Stimulated activated CD4-positive, alpha-beta T cell treated with anti-CD3 and anti-CD28 coated beads, Interleukin-4, amount 100 ng/mL, for 4 hours (primary cell): ENCODE measurements at places on chromosomes 16 and 17.

DNA sequence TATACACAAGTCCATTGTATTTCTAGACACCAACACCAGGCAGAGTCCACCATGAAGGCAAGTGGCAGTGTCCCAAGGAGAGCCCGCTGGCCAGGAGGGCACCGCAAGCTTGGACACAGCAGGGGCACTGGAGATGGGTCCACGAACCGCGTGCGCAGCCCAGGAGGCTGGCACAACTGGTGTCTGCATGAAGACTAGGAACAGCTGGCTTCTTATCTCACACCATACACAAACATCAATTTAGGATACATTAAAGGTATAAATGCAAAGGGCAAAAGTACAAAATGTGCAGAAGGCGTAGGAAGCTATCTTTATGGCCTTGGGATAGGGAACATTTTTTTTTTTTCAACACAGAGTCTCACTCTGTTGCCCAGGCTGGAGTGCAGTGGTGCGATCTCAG, 52.4 kb downstream of the ANKRD11 start:
- DNase-seq, result no peak

DNA sequence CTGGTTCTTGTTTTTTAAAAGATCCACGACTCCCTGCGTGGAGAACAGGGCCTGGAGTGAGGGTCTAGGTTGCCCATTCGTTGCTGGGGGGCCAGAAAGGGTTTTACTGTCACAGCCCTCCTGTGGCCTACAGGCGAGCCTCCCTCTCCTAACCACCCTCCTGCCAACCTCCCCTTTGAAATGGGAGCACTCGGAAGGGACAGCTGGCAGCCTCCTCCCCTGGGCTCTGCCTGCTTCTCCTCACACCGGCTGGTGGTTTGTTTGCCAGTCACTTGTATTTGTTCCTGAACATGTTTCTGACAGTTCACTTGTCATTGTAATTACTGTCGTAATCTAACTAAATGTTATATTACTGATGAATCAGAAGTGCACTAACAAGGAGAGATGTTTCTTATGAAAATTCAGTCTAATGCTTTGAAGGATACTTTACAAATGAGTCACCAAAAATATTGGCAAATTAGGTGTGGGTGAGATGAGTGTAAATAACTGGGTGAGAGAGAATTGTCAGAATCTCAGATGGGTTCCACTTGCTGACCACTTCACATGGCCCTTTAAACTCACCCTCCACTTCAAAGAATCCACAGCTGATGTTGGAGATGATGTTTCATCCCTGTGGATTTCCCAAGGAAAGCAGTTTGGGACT, 2.7 kb upstream of the SPPL2C start:
- no peak for DNase-seq

DNA sequence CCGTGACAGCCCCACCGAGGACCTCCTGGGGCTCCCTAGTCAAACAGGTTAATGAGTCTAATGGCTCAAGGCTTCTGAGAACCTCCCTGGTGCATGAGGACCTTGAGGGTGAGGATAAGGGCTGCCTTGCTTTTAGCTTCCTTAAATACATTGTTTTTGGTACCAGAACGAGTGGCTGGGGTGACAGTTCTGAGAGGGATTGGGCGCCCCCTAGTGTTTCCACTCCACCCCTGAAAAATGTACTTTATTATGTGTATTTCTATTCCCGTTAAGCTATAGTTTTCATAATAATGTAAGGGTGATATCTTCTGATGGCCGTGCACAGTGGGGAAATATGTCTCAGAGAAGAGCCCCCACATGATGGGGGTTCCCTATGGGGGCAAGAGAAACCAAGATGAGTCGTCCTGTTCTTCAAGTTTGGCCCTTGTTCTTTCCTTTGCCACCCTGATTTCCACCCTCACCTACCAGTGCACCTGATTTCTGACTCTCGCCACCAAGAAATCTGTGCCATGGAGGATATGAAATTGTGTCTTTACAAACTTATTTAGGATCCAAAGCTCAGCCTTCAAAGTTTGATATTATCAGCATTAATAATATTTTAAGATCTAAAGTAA, 14.5 kb upstream of the VWA3A start:
- DNase-seq, result peak; percentile 52

DNA sequence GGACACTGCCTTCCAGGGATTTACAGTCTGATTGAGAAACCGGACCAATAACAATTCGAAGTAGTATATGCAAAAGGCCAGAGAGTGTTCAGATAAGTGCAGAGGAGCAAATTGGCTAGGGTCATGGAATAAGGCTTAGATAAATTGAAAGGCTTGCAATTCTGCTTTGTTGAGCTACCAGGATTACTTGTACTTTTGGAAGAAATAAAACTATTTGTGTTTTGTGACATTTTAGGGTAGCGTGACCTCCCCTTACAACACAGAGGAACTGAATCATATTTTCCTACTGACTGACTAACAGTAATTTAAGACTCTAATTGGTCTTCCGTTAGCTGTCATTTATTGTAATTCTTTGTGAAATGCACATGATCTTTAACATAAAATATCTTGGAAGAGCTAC, 104.7 kb downstream of the PITPNC1 start:
- no peak for DNase-seq

- DNase-seq, result no peak
These were observed 28.9 kb downstream of the LITAF start for GRCh38 chr16:11557801-11558200.

DNA sequence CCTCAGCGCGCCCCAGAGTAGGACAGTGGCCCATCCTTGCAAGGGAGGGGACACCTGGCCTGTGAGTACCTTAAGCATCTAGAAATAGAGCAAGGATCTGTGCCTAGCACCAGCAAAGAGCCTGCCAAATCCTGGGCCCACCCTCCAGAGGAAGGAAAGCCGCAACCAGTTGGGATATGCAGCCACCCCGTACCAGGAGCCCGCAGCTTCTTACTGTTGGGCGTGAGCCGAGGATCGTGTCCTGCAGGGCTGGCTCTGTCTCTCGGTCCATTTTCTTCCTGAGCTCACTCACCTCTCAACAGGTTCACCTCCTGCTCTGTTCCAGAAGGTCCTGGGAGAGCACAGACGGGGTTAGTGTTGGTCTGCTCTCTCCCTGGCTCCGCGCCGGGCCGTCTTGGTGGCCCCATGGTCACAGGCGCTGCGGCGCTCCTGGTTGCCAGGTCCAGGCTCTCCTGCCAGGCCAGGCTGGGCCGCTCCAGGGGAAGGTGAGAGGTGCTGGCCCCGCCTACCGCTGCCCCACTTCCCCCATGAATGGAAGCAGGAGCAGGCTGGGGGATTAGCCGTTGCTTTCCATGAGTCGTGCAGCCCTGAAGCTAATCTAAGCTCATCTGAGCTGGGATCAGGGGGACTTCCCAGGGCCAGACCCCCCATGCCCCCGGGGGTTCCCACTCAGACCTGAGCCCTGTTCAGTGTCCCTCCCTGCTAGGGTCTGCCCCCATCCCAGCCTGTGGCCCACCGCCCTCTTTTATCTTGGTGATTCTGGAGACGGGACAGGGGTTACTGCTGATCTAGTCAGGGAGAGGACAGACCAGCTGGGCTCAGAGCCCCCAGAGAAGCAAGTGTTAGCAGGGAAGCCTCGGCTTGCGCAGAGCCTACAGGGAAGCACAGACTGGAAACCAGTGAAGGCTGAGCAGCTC, 12.7 kb downstream of the ENDOV start:
- DNase-seq, result no peak

GRCh38 chr17:7883781-7884386, 4.7 kb upstream of the CHD3 start:
- peak; percentile 41 for DNase-seq

DNA sequence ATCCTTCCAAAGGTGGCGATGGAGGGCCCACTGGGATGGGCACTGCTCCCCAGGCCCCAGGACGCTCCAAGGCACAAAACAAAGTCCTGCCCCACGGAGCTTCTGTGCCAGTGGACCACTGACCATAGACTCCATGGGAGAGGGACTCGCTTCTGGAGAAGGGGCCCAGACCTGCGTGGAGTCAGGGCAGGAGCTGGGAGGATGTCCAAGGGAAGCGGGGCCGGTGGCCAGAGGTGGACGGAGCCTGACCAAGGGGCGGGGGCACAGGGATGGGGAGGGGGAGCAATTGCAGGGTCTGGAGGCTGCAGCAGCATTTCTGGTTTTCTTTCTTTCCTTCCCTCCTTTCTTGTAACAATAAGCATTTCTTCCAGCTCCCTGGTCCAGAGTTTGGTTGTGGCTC, 14.1 kb downstream of the KCNJ12 start:
- no peak for DNase-seq

DNA sequence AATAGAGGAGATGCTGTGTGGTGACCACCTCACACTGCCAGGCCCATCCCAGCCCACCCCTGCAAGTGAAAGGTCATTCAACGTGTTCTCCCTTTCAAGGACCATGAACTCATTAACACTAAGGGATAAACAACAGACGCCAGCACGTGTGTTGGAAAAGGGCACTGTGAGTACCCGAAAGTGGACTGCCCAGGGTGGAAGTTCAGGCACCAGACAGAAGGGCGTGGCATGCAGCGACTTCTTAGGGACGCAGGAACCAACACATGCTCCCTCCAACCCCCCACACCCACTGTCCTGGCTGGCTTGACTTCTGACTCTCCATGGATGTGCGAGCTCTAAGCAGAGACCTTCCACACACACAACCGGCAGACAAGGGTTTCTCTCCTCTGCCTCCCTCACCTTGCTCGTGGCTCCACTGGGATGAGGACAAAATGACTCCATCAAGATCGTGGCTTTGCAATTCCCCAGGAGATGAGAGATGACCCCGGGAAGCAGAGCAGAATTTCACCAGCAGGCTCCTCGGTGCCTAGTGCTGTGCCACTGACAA, 11.0 kb downstream of the UBALD1 start:
- DNase-seq, result no peak

- no peak for DNase-seq
These were observed 18.5 kb downstream of the GAA start for GRCh38 chr17:80119839-80120238.

- no peak for DNase-seq
These were observed 150.3 kb downstream of the ASIC2 start for GRCh38 chr17:33142705-33143299.

DNA sequence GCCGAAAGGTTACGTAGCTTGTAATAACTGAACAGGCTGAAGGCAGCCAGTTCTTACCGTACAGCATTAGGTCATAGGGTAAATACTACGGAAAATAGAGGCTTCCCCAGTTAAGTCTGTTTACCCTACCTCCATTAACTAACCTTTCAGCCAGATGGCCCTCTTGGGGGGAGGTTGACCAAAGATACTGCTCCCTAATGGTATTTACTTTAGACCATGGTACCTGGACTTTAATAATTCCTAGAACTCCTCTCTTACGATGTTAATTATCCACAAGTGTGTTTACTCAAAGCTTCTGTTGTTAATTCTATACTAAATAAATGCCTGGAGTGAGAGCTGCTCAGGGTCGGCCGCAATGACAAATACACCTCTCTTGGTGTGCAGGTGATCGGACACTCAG, 9.8 kb upstream of the ADAT1 start:
- no peak for DNase-seq

DNA sequence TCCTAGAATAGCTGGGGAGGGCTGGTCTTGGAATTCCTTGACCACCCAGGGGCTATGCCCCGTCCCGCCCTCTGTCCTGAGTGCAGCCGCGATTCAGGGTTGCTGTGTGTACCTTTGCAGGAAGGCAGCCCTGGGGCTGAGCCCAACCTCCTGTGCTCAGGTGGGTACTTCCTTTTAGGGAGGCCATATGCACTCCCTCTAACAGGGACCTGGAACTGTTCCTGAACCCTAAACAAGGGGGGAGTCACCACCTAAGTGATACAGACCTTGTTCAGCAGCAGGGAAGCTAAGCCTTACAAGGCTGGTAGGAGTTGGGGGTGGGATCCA, 24.6 kb downstream of the LLGL2 start:
- DNase-seq, result no peak

GRCh38 chr17:2241823-2242222, 61.8 kb downstream of the SMG6 start:
- no peak for DNase-seq

DNA sequence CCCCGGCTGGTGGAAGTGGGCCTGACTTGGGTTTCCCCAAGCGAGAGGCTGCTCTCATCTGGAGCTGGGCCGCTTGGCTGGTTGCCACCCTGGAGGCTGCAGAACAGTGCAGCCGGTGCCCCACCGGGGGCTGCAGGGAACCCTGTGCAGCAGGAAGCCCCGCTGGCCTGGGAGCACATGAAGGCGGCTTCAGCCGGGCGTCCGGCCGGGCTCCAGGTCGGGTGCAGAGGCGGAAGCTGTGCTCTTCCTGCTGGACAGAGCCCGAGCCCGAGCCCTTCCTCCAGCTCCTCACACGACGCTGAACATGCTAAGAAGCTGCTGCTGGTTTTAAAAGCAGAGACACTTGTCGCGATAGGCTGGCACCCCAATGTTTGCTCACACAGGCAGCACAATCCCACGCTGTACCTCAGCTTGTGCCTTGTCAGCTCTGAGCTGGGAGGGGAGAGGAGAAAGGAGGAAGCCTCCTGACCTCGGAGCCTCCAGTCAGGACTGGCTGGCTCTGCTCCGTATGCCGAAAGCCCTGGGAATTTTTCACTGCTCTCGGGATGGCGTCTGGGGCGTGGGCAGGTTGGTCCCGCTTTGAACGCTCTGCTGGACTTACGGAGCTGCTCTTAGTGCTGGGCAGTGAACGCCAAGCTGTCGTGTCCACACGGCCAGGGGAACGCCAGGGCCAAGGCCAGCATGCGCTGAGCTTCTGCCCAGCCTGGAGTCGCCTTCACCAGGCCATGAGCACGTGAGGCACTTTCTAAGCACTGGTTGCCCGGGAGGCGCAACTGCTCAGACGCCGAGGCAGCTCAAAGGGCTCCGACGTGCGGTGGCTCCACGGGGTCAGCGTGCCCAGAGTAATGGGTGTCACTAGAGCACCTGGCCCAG, 8.8 kb downstream of the CDK5R1 start:
- DNase-seq, result no peak

DNA sequence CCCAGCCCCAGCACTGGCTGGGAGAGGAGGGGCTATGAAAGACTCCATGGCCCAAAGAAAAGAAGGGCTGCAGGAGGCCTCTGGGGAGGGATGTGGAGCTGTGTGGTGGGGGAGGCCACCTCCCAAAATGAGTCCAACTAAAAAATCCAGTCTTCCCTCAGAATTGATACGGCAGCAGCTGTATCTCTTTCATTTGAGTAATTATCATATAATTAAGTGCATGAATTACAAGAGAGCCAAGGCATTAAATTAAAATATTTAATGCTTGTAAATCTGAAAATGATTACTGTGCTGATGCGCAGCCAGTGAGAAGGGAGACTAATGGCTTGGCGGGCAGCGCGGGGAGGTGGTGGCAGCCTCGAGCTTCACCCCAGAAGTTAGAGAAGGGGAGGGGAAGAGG, 192.8 kb downstream of the C16orf78 start:
- no peak for DNase-seq

- DNase-seq, result no peak
These were observed 342.0 kb downstream of the SOX9 start for GRCh38 chr17:72462814-72463213.

DNA sequence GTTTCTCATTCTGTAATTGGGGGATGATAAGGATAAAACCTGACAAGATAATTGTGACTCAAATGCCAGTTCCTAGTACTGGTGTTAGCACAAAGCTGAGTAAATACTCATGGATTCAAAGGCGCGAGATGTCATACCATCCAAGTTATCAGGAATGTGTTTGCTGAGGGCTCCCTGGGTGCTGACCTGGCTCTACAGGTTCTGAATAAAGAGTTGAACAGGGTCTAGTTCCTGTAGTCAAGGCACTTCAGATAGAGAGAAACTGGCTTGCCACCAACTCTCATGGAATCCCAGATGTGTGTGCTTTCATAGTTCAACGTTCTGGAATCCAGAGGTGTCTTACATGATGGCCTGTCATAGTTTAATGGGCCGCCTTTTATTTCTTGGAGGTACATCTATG, 141.6 kb downstream of the PRKCA start:
- no peak for DNase-seq

GRCh38 chr17:50766222-50767023, 895 bp downstream of the ANKRD40CL start:
- no peak for DNase-seq
